ENCODE measurements at places on chromosomes 6 and 20. TPM values are rescaled to one million over a fixed set of nuclear protein-coding genes. Genes with fewer than 3 reads are reported as not detected.

GRCh38 chr6:111723412-111723970, 117.8 kb upstream of the TRAF3IP2 start:
- DNase-seq: no peak

- DNase-seq: no peak
These were observed 166.0 kb upstream of the PROKR2 start for GRCh38 chr20:5482791-5483190.

DNA sequence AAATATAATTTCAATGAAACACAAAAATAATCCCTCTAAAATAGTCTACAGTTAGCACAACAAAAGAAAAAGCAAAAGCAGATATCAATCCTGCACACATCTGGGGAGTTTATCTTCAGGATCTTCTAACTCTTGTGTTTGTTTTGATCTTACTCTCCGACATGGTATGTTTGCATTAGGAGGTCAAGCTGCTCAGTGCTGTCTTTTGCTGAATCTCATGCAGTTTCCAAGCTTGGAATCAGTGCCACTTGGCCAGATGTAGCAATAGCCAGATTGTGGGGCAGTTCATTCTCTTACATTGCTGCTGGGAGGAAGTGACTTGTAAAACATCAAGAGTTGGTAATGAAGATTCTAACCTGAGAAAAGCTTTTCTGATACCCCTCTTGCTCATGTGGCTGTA, 29.5 kb downstream of the RIOK1 start:
- DNase-seq: no peak

DNA sequence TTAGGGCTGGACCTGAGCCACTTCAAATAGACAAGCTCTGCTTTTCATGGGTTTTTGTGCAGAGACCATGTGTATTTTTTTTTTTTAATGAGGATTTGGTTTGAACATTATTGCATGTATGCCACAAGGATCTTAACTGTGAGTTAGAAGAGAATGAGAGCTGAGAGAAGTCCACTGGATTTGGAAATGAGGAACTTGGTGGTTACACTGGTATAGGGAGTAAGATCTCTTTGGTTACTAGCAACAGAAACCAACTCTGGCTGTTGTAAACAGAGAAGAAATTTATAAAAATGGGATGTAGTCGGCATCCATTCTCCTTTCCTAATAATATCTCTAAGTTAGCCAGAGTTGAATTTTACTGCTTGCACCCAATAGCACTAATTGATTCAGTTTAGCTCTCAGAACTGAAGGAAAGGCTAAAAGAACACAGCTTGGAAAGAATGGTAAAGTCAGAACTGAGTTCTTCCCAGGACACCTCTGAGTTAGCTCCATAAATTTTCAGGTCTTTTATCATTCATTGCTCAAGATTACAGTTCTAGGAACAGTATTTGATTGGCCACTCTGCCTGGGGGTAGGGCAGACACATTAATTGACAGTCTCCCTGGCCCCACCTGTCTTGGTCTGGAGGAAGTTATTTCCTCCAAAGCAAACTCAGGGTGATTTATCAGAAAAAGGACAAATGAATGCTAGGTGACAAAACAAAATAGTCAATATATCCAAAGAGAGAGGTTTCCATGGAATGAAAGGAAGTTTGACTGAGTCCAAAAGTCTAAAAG, 3.9 kb upstream of the WFDC2 start:
- DNase-seq: no peak

GRCh38 chr6:106470316-106470715, 109.8 kb downstream of the CRYBG1 start:
- DNase-seq: no peak

DNA sequence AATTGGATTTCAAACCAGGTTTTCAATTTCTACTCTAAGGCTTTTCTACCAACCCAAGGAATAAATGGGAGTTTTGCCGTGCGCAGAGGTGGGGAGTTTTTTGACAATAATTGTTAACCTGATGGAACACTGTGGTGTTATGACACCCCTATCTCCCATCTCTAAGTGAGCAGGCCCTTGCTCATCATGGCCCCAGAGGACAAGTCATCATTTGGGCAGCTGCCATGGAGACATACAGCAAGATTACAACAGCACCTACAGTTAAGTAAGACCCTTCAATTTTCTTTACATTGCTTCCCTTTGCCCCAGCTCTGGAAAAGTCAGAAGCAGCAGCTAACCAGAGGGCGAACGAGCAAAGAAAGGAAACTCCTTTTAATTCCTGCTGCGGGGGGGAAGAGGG, 54.3 kb downstream of the ADGRF5 start:
- DNase-seq: no peak

GRCh38 chr6:166010136-166010960, 157.3 kb downstream of the TBXT start:
- DNase-seq: no peak

GRCh38 chr6:15970517-15970916, 158.4 kb upstream of the MYLIP start:
- DNase-seq: no peak

- DNase-seq: peak; percentile 90
These were observed 23.6 kb downstream of the VPS52 start for GRCh38 chr6:33247977-33248642.

DNA sequence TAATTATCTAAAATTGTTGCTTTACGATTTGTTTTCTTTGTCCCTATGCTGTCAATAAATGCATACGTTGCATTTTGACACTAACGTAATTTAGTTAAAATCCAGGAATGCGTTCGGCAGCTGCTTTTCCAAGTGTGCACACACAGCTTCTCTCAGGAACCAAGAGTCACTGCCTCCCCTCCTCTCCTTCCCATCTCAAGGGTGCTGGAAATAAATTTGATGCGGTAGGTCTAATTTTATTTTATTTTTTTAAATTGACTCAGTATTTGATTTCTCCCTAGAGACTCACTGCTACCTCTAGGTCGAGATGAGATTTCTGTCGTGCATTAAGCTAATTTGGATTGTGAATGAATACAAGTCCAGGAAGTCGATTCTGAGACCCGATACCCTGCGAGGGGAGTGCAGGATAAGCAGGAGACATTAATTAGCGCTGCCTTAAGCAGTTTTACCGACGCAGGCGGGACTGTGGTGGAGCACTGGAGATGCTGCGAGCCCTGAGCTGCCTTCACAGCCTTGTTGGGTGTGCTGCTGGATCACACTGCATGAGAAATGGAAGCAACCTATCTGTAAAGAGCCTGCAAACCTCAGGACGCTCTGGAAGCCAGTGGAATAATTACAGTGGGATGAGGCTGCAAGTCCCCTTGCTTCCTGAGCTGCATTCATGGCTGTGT, 381.2 kb downstream of the C6orf118 start:
- no peak for DNase-seq

DYNLT2 gene
- 0.86 TPM for total RNA-seq

RPRD1B gene
- 37.4 TPM for total RNA-seq

TMEM200A gene
- not detected for total RNA-seq

MYCT1 gene
- total RNA-seq: 20.8 TPM

DEFB113 gene
- not detected for total RNA-seq

SSTR4 gene
- total RNA-seq: not detected
